Stimulated activated naive CD8-positive, alpha-beta T cell treated with anti-CD3 and anti-CD28 coated beads, Interleukin-15, Interleukin-2, amounts not matched to agents 100 U/mL and 50 U/mL, for 24 hours (primary cell): ENCODE measurements at places on chromosomes 1 and 21.

DNA sequence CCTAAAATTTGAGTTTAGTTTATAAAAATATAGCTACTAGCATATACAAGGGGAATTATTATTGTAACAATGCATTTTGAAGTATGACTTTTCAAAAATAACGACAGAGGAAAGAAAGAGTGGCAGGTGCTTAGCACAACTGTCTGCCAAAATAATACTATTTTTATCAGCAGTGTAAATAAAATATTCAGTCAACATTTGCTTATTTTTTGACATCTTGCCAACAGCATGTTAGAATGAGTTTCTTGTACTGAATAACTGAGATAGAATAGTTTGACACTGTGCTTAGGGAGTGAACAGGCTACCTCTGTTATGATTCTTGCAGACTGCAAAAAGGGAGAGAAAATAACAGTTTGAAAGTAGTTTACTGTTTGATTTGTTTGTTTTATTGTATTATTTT is 909.8 kb downstream of the BRINP3 start:
- DNase-seq, result no peak

DNA sequence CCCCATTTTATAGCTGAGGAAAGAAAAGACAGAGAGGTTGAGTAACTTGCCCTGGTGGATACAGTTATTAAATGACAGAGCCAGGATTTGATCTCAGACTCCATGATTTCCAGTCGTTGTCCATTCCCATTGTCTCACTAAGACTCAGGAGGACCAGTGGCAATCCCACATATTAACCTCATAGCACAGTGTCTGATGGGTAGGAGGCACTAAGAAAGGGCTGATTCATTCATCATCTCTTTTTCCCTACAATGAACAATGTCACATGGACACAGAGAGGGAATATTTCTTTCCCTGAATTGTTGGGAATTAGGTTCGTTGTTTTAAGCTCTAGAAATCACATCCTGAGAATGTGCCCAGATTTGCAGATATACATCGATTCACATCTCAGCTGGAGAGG is 99.9 kb downstream of the PBX1 start:
- no peak for DNase-seq

GRCh38 chr1:173330149-173330951 is 123.2 kb upstream of the TNFSF4 start:
- no peak for DNase-seq

GRCh38 chr1:17078991-17079868 is 25.4 kb upstream of the SDHB start:
- DNase-seq, result no peak

- DNase-seq, result no peak
Measured at GRCh38 chr1:30641572-30642353, 81.6 kb downstream of the MATN1 start.

DNA sequence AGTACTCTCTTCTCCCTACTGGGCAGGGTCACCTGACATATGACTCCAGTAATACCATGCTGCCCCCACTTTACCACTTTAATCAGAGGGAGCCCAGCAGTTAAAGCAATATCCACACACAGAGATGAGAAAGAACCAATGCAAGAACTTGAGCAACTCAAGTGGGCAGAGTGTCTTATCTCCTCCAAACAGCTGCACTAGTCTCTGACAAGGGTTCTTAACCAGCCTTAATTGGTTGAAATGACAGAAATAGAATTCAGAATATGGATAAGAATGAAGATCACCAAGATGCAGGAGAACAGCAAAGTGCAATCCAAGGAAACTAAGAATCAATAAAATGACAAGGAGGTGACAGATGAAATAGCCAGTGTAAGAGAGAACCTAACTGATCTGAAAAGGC is 91.0 kb downstream of the KCNT2 start:
- no peak for DNase-seq

DNA sequence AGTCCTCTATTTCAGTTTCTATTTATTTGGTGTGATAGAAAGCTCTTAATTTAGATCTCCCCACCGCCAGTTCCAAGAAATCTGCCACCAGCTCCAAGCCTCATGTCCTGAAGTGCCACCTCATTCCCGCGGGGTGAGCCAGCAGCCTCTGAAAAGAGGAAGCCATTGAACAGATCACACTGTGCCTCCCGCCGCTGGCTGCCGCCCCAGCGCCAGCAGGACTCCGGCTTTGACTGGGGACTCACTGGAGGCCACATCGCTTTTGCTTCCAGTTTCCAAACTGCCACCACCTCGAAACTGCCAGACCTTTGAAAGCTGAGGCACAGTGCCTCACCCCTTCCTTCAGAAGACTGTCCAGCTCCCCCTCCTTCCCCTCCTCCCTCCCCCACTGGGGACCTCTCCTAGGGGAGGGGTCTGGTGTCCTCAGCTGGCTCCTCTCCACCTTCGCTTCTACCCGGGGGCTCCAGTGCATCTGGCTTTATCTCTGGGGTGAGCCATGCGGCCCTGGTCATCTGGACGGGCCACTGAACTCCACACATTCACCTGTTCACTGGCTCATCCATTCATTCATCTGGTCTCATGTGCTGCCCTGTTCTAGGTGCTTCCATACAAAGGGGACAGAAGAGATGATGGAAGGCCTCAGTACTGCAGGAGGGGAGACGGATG is 58.9 kb downstream of the VPS26C start:
- DNase-seq, result peak; percentile 53

DNA sequence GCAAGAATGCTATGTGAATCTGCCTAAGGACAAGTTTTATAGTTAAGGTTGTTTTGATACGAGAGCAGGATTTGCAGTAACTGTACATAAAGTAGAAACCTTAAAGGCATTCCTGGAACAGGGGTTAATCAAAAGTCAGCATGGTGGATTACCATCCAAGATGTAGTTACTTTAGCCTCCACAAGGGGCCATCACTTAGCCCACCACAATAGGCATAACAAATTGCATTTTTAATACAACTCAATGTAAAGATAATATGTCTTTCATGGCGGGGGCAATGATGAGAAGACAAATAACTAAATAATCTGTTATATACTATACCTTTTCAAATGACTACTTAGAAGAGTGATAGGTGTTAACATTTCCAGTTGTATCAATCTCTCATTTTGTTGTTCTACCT is 611.2 kb upstream of the ADGRL4 start:
- DNase-seq, result no peak

DNA sequence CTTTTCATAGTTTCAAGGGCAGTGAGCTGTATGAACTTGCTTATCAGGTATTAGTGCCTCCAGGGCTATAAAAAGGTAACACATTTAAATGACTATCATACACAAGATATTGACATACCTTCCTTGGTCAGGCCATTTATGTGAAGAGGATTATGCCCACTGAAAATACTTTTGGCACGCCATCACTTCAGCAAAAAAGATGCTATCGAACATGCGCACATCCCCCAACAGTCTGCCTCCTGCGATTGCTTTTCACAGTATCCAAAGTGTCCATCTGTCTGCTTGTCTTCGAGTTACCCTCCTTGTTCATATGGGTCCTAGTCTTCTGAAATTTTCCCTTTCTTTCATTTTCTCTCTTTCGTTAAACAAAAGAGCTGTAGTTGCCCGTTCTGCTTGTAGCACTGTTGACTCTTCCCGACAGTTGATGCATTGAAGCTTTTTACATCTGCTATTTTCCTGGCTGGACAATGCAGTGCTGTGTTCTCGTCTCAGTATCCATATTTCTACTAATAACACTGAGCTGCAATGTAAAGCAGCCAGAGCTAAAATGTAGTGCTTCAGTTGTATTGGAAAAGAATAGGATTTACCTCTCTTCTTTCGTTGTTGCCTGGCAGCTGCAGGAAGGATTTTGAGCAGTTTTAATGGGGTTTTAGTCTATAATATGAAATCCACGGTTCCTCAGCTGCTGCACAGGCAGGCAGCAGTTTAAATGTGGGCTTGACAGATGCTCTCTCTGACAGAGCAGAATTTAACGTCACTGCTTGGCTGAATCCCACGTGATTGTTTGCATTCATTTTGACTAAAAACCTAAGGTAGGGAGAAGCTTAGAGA is at the start of gene B3GALT2:
TSS of gene B3GALT2 (minus strand) at position 713 of the 831 bp plus-strand sequence. CDS start 5,051 bp downstream, outside the sequence.
- DNase-seq, result no peak

- DNase-seq, result no peak
Measured at GRCh38 chr1:228085287-228085951, 2.9 kb downstream of the ARF1 start.

- DNase-seq, result no peak
Measured at GRCh38 chr1:16442265-16442664, 1.7 kb downstream of the NECAP2 start.

DNA sequence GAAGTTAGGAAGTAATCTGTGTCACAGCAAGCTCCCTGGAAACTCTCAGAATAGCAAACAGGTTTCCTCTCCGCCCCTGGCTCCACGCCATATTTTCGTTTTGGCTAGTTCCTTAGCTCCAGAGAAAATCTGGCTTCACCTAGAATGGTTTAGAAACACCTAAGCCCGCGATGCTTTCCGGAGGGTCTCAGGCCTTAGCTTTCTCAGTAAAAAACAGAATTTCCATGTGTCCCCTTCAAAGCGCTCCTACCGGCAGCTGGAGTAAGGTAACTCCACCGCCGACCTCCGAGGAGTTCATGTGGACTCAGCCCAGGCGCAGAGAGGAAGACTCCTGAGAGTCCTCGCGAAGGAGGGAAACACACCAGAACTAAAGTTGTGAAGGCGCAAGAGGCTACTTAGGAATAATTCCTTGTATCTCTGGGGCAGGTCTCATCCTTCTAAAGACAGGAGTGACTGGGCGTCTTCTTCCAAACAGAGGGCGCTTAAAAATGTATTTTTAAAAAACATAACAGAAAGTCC is 406 bp downstream of the KIAA0040 start:
- DNase-seq, result peak; percentile 47

DNA sequence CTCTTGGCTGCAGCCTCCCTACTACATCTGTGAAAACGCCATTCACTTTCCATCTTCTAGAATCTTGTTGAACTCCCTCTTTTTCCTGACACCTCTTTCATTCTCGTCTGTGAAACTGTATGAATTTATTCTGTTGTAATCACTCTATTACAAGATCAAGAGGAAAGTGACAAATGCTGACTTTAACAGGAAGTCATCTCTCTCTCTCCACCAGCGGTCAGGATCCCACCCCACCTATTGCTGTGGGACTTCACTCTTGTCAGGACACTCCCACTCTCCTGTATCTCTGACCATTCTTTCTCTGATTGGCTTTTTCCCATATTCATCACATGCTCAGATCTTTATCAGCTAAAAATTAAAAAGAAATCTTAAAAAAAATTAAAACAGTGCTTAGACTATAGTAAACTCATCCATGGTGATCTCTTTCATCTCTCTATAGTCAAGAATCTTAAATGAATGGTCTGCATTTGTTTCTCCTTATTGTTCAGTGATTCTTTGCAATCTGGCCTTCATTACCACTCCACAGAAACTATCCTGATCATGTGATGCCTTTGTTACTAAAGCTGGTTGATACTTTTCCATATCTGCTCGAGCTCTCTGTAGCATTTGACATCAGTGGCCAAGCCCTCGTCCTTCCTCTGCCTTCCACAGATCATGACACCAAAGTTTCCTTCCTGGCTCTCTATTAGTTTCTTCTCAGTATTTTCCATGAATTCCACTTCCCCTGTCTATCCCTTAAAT is 113.6 kb downstream of the UCHL5 start:
- no peak for DNase-seq

GRCh38 chr1:29156543-29157268 is 25.0 kb downstream of the SRSF4 start:
- DNase-seq, result no peak

- no peak for DNase-seq
Measured at GRCh38 chr1:221939607-221940006, 197.7 kb upstream of the DUSP10 start.

DNA sequence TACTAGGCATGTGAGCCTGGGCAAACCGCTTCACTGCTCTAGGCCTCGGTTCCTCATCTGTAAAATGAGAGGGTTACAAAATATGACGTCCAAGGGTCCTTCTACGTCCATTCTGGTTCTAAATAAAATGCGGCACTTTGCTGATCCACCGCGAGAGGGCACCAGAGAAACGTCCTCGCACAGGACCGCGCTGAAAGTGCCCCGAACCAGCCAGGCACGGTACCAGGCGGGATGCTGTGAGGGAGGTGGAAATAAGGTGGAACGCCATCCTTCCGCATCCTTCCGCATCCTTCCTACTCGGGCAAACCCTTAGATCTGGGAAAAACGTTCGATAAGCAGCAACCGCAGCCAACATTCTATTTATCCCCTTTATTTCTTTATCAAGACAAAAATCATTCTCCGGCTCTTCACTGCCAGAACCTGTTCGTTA is 60.3 kb upstream of the KRTAP19-8 start:
- DNase-seq, result peak; percentile 80

- no peak for DNase-seq
Measured at GRCh38 chr1:216390956-216391355, 32.3 kb downstream of the USH2A start.

DNA sequence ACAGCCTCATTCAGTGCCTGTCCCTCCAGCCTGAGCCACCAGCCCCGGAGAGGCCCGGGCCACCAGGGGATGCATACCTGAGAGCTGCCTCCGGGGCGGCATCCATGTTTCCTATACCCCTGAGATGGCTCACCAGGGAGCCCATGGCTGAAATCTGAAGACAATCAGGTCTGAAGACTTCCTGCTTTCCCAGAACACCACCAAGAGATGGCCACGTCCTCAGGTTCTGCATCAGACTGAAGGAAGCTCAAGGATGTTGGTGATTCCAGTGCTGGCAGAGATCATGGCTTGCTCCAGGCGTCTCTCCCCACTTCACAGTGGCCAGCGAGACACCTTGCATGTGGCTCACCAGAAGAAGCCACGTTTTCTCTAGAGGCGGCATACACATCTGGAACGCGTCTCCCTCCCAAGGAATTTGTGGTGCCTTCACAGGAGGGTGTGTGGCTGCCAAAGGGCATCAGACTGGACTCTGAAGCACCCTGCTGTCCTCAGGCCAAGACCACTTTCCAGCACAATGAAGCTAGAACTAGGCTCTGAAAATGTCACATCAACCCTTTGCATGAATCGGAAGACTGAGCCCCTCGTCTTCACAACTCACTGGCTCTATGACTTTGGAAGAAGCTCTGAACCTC is 170.7 kb upstream of the IRF2BP2 start:
- no peak for DNase-seq

DNA sequence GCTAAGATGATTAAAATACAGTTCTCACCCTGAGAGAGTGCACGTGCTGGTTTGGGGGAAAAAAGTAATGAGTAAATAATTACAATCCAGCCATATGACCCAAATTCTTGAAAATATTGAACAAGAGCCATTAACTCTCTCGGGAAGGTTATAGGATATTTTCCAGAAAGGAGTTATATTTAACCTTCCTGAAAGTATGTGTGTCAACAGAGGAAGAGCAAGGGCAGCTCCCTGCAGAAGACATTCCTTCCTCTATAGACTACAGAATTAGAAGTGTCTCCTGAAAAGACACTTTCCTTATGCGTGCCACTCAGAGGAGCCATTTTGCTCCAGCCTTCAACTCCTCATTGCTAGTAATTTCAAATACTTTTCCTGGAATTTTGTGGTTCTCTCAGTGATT is 648.7 kb downstream of the USP25 start:
- no peak for DNase-seq

DNA sequence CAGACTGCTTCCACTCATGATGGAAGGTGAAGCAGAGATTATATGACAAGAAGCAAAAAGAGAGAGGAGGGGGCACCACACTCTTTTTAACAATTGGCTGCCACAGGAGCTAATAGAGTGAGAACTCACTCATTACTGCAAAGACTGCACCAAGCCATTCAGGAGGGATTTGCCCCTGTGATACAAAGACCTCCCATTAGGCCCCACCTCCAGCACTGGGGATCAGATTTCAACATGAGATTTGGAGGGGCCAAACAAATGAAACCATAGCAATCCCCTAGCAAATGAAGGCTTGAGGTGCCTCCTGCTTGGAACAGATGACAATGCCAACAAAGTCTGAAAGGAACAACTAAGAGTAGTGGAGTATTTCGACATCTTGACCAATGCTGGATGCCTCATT is 122.5 kb upstream of the COA6 start:
- no peak for DNase-seq

GRCh38 chr1:74780594-74780993 is 47.6 kb downstream of the TYW3 start:
- DNase-seq, result no peak
